ENCODE measurements at places on chromosomes 4 and X.

GRCh38 chr4:53586121-53586816, 5.0 kb downstream of the LNX1 start:
- DNase-seq = no peak

DNA sequence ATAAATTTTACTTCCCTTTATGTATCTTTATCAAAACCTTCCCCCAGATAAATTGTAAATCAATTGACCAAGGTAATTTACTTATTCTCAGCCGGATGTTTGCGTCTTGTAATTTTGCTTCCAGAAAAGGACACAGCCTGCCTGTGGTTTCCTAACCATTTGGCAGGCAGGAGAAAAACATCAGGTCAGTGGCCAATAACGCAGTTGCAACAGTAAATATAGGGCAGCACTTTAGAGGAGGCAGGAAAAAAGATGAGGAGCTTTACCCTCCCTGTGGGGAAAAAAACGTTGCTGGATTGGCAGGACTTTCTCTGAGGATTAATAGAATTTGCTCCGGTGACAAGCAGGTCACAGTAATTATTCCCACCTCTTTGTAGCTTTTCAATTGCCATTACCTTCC, 2618.1 kb downstream of the ARAP2 start:
- DNase-seq = no peak

GRCh38 chr4:6294705-6295421, 25.2 kb downstream of the WFS1 start:
- DNase-seq = no peak

- no peak for DNase-seq
Measured at GRCh38 chrX:54043541-54044125, 640 bp downstream of the PHF8 start.

- DNase-seq = no peak
Measured at GRCh38 chr4:79176351-79176750, 149.5 kb downstream of the NAA11 start.

DNA sequence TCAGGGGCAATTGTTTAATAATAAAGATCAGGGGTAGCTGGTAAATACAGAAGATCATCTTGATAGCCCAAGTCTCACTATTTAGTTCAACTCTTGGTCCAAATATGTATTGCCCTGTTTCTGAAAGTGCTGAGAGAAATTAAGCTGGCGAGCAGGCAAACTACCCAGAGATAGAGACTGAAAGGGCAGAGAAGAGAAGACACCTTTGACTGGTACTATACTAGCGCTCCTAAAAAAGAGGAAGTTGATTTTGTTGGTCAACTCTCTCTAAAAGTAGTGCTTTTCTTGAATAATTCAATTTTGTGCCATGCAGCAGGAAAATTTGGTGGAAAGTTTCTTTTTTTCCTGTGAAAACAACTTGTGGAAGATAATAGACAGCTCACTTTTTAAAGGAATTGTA, 64.0 kb downstream of the IGSF1 start:
- no peak for DNase-seq

GRCh38 chrX:40157228-40158035, 59.7 kb upstream of the BCOR start:
- no peak for DNase-seq

DNA sequence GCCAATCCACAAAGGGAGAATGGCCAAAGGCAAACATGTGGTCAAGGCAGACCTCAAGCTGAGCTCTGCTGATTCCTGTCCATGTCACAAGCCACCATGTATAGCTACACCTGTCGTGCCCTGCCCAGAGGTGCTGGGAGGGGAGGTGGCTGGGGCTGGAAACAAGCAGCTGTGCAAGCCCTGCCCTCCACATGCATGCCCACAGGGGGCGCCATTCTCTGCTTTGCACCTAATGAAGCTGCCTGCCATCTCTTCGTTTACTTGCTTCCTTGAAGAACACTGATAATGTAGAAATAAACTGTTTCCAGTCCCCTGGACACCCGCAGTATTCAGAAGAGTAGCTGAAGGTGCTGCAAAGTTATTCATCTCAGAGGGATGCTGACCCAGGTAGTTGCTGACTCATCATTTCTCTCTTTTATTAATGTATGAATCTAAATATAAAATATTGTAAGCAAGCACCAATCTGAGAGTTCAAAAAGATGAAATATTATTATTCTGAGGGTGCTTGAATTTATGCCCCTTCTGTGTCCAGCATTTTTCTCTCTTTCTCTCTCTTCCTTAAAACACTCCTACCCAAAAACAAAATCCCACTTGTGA, 278.6 kb downstream of the ADGRA3 start:
- peak; percentile 39 for DNase-seq

- DNase-seq = no peak
Measured at GRCh38 chrX:88425739-88426138, 321.3 kb upstream of the CPXCR1 start.

GRCh38 chrX:8432396-8432795, 32.2 kb upstream of the VCX3B start:
- DNase-seq = no peak

DNA sequence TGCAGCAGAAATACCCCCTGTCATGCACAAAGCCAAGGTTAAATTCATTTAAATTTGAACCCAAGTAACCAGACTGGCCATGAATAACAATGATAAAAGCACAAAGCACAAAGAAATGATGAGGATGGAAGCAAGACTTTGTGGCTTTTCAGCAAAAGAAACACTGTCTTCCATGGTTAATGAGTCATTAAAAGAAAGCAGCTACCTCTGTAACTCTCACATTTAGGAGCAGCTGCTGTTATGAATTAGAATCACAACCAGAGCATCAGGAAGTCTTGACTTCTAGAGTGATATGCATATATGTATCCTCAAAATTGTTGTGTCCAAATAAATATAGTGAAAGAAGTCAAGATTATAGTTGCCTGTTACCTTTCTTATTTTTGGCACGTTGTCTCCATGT, 70.7 kb upstream of the RPS6KA6 start:
- DNase-seq = no peak

DNA sequence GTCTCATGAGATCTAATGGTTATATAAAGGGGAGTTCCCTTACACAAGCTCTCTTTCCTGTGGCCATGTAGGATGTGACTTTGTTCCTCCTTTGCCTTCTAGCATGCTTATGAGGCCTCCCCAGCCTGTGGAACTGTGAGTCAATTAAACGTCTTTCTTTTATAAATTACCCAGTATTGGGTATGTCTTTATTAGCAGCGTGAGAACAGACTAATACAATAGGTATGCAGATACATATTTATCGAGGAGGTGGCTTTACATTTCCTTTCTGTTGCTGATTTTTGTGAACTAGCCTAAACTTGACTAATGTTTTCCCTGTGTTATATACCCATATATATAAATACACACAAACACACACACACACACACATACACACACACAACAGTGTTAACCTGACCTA, 80.2 kb downstream of the VCX2 start:
- DNase-seq = no peak

GRCh38 chr4:87042986-87043820, 108.4 kb downstream of the AFF1 start:
- DNase-seq = no peak

- no peak for DNase-seq
Measured at GRCh38 chr4:153439831-153440230, 26.3 kb upstream of the TMEM131L start.

- DNase-seq = no peak
Measured at GRCh38 chr4:11743976-11744375, 315.3 kb upstream of the HS3ST1 start.

DNA sequence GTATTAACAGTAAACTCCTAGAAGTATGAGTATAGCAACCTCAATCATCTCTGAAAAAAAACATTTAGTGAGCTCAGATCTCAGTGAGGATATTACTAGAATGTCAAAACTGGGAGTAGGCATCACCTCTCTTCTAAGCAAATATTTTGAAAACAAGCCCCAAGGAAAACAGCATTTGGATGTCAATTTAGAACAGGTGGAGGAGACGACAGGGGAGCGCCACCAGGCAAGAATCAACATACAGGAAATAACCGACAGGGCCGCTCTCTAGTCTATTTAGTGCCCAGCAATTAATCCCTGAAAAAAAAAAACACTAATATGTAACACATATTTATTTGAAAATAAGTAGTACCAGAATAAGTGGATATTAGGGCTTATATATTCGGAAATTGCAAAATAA, 940.3 kb upstream of the ADGRL3 start:
- DNase-seq = no peak

- peak; percentile 11 for DNase-seq
Measured at GRCh38 chr4:144787365-144788258, 141.7 kb downstream of the HHIP start.

DNA sequence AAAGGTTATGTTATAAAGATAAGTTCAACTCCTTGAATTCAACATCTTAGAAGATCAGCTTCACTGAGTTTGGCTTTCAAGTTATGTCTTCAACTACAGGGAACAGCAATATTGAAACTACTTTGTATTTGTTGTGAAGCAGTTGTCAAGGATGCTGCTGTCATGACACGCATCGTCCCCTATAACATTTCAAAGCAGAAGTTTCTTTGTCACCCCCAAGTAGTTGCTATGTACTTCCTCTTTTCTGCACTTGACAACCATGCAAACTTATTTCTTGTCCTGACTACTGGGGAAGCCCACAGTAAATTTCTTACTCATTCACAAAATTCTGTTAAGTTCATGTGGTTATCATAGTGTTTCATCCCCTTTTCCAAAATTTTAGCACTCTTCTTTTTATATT, 14.3 kb downstream of the ANTXR2 start:
- DNase-seq = no peak

DNA sequence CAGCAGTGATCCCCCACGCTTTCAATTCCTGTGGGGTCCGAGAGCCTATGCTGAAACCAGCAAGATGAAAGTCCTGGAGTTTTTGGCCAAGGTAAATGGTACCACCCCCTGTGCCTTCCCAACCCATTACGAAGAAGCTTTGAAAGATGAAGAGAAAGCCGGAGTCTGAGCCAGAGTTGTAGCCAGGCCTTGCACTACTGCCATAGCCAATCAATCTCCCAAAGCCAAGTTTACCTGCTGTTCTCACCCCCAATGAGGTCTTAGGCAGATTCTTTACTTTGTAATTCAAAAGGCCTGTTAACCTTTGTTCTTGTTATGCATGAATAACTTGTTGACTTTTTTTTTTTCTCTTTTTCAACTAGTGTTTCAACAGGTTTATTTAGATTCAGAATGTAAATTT, 4.0 kb downstream of the MAGEB2 start:
- no peak for DNase-seq

- no peak for DNase-seq
Measured at GRCh38 chrX:55033429-55033828, 2.7 kb upstream of the ALAS2 start.

GRCh38 chr4:84496331-84496705, 2.8 kb downstream of the NKX6-1 start:
- DNase-seq = no peak

DNA sequence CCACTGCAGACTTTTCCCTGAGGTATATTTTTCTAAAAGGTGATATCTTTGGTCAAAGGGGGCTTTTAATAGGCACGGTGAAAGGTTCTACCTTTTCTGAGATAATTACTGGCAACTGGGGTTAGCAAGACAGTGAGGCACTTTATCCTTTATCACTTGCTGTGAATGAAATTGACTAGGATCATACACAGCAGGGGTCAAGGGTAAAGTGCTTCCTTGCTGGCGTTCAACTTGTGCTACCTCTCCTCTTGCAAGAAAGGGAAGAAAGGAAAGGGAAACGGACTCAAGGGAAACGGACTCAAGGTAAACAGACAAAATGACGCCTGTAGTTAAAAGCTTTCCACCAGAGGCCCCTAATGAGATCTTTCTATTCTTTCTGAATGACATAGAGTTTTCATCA, 78.6 kb upstream of the RAPGEF2 start:
- no peak for DNase-seq

- DNase-seq = no peak
Measured at GRCh38 chrX:129556806-129557315, 16.8 kb downstream of the OCRL start.

- DNase-seq = no peak
Measured at GRCh38 chr4:183658362-183659028, 490 bp downstream of the RWDD4 start.

GRCh38 chr4:8603931-8604330, 11.4 kb downstream of the CPZ start:
- no peak for DNase-seq

- DNase-seq = no peak
Measured at GRCh38 chrX:20433388-20433775, 166.7 kb upstream of the RPS6KA3 start.

- no peak for DNase-seq
Measured at GRCh38 chrX:140563893-140564292, 59.0 kb upstream of the SOX3 start.

DNA sequence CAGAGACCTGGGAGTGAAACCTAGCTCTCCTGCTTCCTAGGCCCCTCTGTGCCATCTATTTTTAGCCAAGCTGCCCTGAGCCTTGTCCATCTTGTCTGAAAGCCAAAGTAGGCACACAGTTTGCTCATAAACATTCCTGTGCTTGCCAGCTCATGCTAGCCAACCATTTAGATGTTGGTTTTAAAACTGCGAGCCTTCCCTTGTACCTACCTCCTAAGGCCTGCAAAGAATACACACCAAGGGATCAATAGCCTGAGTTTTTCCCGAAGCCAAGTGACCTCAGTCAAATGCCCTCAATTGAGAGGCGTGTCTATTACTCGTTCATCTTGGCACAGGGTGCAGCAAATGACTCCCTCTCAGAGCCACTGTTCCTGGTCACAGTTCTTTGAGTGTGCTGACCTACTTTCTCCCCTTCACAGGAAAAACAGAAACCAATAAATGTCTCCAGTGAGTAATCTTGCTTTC, 48.5 kb downstream of the ZCCHC12 start:
- DNase-seq = no peak

GRCh38 chrX:135536877-135537276, 16.4 kb downstream of the INTS6L start:
- DNase-seq = no peak

GRCh38 chrX:132022967-132023895, at the start of gene STK26:
Gene STK26, plus strand, starts transcription at chrX:132023302. Its CDS starts 316 bp downstream, at chrX:132023618.
- DNase-seq = peak; percentile 64

DNA sequence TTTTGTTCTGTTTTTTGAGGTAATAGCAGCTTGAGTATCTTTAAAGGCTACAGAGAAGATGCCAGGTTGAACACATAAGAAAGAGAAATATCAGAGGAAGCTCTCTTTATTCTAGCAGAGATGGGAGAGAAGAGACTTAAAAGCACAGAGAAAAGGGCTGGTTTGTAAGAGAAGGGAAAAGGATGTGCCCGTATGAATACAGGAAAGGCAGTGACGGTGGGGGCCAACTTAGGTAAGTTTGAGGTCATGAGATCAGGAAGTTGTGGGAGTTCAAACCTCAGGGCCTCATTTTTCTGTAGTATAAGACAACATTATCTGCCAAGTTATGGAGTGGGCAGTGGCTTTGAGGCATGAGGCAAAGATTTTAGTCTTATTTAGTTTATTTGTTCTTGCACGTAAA, 121.3 kb upstream of the S100G start:
- DNase-seq = no peak

- no peak for DNase-seq
Measured at GRCh38 chrX:152930516-152930915, 32.6 kb downstream of the ZNF185 start.
